ENCODE measurements at places on chromosomes 7 and 10. TPM values are rescaled to one million over a fixed set of nuclear protein-coding genes. Genes with fewer than 3 reads are reported as not detected.

- H3K36me3 ChIP-seq = no peaks in the 10 kb centered on the region
- no peaks in the 10 kb centered on the region for H3K4me1 ChIP-seq
- H3K27me3 ChIP-seq = no peaks in the 10 kb centered on the region
- no peak overlapping the region for H3K27ac ChIP-seq
- no peak overlapping the region for H3K4me3 ChIP-seq
Measured at GRCh38 chr10:127881262-127881661, 11.5 kb downstream of the CLRN3 start.

Gene PTPRN2
- 4.0 TPM for total RNA-seq

GRCh38 chr7:77337456-77337990 is 78.6 kb downstream of the GSAP start:
- no peaks in the 10 kb centered on the region for H3K36me3 ChIP-seq
- no peaks in the 10 kb centered on the region for H3K27me3 ChIP-seq
- no peak overlapping the region for H3K27ac ChIP-seq
- DNase-seq = no peak

DNA sequence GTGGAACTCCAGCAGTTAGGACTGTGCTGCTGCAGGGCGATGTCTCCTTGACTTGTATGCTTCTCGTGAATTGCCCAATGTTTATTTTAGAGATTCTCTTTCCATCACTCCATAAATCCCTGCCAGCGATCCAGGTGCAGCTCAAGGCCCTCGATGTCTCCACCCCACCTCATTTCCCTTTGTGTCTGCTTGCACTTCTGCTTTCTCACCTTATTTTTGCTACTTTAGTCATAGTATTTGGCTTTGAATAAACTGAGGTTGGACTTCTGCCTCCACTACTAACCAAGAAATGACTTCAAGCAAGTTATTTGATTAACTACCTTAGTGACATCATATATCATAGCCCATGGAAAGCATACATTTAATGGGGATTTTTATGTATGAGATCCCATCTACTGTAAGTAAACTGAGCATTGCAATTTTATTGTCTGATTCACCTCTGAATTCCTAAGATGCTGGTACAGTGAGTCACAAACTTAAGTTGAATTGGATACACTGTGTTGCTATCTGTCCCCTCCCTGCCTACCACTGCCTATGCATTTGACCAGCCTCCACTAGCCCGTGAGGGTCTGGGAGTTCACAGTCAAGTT is 255.8 kb downstream of the ABCA13 start:
- no peaks in the 10 kb centered on the region for H3K27me3 ChIP-seq
- no peak for DNase-seq
- no peak overlapping the region for H3K27ac ChIP-seq
- H3K4me1 ChIP-seq = no peaks in the 10 kb centered on the region
- H3K36me3 ChIP-seq = no peaks in the 10 kb centered on the region

GRCh38 chr10:88805361-88805760 is 2.8 kb downstream of the LIPM start:
- H3K4me1 ChIP-seq = no peaks in the 10 kb centered on the region
- no peaks in the 10 kb centered on the region for H3K27me3 ChIP-seq

Gene TFR2
- total RNA-seq = 5.6 TPM

DNA sequence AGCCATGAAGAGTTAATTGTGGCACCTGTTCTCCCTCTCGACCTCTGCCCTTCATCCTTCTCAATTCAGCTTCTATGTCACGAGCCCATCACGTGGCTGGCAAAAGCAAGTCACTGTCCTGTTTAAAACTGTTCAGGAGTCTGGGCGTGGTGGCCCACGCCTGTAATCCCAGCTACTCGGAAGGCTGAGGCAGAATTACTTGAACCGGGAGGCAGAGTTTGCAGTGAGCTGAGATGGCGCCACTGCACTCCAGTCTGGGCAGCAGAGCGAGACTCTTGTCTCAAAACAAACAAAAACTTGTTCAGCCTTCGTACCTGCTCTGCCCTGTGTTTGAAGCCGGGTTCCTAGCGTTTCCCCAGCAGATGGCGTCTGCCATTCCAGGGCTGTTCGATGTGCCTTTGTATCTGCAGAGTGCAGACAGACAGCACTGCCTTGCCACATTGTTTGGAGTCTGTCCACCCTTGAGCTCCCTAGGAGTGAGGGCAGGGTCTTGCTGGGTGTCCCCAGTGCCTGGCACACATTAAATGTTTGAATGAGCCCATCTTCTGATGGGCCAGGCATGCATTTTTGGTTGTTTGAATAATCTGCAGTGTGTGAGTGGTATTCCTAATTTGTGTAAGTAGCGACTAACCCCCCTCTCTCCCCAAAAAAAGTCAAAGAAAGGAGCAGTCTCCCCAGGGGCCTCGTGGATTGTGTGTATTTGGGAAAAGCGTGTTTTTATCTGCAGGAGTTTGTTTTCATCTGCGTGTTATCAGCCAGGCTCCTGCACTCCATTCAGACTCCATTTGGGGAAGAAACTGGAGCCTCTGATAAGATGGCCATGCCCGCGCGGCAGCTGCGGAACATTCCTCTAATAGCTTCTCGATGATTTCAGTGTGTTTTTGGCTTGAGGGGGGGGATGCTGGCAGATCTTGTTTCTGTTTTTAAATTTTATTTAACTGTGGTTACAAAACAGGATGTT is 61.2 kb downstream of the DNAJB6 start:
- H3K36me3 ChIP-seq = peaks cover 4% of the 10 kb centered on the region
- peaks cover 5% of the 10 kb centered on the region for H3K4me1 ChIP-seq
- DNase-seq = peak; percentile 73
- peak overlapping the region; percentile 91 for H3K27ac ChIP-seq
- no peak overlapping the region for H3K4me3 ChIP-seq
- no peaks in the 10 kb centered on the region for H3K27me3 ChIP-seq

Gene UTF1
- 12.2 TPM for total RNA-seq

GRCh38 chr7:87223666-87224065 is 4.1 kb upstream of the TMEM243 start:
- H3K27ac ChIP-seq = no peak overlapping the region
- peaks cover 31% of the 10 kb centered on the region for H3K27me3 ChIP-seq
- no peak overlapping the region for H3K4me3 ChIP-seq
- DNase-seq = no peak

Gene BICC1
- 2.2 TPM for total RNA-seq

Gene ASAH2
- 0.04 TPM for total RNA-seq

GRCh38 chr7:79465551-79465950 is 12.1 kb upstream of the MAGI2 start:
- H3K36me3 ChIP-seq = no peaks in the 10 kb centered on the region
- no peak for DNase-seq
- H3K27ac ChIP-seq = no peak overlapping the region
